ENCODE measurements at places on chromosomes 3 and 15.

GRCh38 chr3:99418709-99419108 is 219.7 kb upstream of the COL8A1 start:
- no peak for DNase-seq

DNA sequence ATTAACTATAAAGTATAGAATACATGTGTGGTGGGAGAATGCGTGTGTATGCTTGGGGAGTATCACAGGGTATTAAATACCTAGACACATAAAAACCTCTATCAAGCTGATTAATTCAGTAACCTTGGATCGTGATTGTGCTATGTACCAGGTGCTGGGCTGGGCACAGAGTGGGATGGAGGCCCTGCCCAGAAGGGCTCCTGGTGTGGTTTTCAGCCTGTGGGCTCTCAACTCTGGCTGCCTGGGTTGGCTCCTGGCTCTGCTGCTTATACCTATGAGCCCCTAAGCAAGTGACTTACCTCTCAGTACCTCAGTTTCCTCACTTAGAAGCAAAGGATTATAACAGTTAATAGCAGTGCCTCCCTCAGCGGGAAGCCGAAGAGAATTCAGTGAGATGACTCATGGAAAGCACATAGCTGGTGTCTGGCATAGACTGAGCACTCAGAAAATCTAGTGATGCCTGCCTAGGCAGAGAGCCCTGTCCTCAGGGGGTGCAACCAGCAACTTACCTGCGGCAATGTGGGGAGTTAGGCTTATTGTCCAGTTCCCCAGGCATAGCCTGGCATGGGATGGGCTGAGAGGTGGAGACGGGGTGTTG is 90.6 kb upstream of the MYZAP start:
- no peak for DNase-seq

DNA sequence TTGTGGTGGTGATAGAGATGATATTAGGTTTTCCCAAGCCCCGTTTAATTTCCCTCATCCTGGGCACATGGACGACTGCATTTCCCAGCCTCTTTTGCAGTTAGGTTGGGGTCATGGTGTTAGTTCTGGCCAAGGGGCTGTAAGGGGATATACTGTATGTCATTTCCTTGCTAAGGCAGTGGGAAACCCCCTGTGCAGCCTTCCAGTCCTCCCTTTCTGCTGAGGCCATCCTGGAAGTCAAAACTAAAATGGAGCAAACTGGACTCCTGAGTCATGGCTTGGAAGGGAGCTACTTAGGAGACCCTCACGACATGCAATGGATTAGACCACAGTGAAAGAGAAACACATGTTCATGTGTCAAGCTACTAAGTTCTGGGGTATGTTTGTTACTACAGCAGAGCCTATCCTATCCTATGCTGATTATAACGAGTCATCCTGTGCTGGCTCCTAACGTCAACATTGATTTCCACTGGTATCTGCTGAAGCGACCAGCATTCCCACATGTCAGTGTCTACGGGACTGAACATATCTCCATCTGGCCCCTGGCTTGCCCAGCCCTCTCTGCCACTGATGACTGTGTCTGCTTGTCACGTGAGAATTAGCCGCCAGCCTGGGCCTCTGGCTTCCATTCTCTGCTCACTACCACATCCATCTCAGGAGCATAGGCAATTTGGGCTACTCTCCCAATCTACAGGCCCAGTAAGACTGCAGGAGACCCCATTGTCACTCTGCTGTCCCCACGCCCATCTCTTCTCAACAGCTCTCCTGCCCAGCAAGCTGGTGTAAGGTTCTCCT is 85.6 kb upstream of the MEF2A start:
- DNase-seq: no peak

GRCh38 chr3:173588556-173588955 is 191.0 kb downstream of the NLGN1 start:
- DNase-seq: no peak

DNA sequence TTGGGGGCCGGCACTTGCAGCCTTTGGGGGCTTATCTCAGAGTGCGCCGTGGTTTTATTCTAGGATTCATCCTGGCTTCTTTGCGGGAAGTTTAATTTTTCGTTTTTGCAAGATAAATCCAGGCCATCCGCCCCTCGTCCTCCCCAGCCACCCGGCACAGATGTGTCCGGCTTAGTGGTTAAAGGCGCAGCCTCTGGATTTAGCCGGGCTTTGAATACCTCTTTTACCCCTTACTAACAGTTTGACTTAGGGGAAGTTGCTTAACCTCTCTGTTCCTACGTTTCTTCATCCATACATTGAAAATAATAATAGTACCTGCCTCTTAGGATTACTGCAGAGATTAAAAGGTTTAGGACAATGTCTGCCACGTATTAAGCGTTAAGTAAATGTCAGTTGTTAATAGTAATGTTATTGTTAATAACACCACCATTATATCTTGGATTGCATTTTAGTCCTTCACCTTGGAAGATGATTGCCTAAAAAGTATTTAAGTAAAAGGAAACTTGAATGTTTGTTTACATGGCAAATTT is 714 bp downstream of the ECT2 start:
- DNase-seq: no peak

DNA sequence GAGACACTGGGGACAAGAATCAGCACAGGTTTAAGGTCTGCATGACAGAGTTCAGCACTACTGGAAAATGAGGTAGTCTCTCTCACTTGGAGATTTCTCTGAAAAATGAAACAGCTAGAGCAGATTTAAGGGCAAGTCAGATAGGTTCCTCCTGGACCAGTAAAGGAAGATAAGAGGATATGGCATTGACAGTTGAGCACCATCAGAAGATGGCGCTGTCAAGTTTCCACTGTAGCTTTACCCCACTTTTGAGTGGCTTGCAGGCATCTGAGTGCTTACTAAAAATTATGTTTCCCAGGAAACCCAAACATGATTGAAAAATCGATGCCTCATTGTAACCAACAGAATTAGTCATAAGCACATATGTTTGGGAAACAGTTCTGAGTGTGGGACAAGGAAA is 407.2 kb upstream of the UBE2E2 start:
- no peak for DNase-seq

All from omental fat pad (tissue), 4 donors.